ENCODE measurements at places on chromosomes 11 and 22. TPM values are rescaled to one million over a fixed set of nuclear protein-coding genes. Genes with fewer than 3 reads are reported as not detected.

Gene CEND1
- 0.61 TPM for total RNA-seq

Gene TMEM191C
- total RNA-seq: 2.4 TPM

Gene PKDREJ
- total RNA-seq: not detected

Gene DRAP1
- total RNA-seq: 219 TPM

Gene DGCR6
- total RNA-seq: 1.3 TPM

Gene SERHL2
- total RNA-seq: 2.3 TPM

Gene GRM5
- not detected for total RNA-seq

Gene C11orf42
- not detected for total RNA-seq

Gene BCR
- 31.9 TPM for total RNA-seq

Gene BLID
- total RNA-seq: not detected

Gene HYLS1
- total RNA-seq: 11.7 TPM

Gene SYT13
- total RNA-seq: not detected

Gene FUT4
- 7.0 TPM for total RNA-seq

Gene LRP4
- not detected for total RNA-seq

Gene LMO1
- total RNA-seq: not detected

Gene ZFTA
- total RNA-seq: 5.6 TPM

Gene BDNF
- not detected for total RNA-seq

Gene AMBRA1
- 34.0 TPM for total RNA-seq

Gene PEX16
- total RNA-seq: 50.0 TPM

Gene RAG1
- total RNA-seq: 0.08 TPM

Gene FAM181B
- not detected for total RNA-seq

Gene KCNJ4
- not detected for total RNA-seq

Gene ABCC8
- total RNA-seq: 1.5 TPM

Gene SCGB1C1
- total RNA-seq: not detected

Gene SLC29A2
- 10.0 TPM for total RNA-seq

Gene P2RX6
- 0.63 TPM for total RNA-seq

Gene NOX4
- total RNA-seq: not detected

Gene TEX54
- total RNA-seq: not detected

Gene AKIP1
- 27.2 TPM for total RNA-seq

Gene TMEM191B
- total RNA-seq: 0.94 TPM

Gene APOL4
- 8.5 TPM for total RNA-seq

Gene KCNE3
- not detected for total RNA-seq

Gene CST6
- not detected for total RNA-seq

Gene PHLDA2
- 2.6 TPM for total RNA-seq

Gene OR4A16
- not detected for total RNA-seq

Gene UBASH3B
- total RNA-seq: 66.6 TPM

Gene NRIP3
- total RNA-seq: 0.47 TPM

Gene MMP13
- total RNA-seq: not detected

Gene KRTAP5-9
- total RNA-seq: not detected

Gene CRYBA4
- total RNA-seq: not detected

Gene SLC22A6
- total RNA-seq: not detected

Gene SLC35F2
- 8.7 TPM for total RNA-seq

Gene SPDYC
- total RNA-seq: not detected

Gene TBX10
- total RNA-seq: not detected

Gene DNAJB7
- total RNA-seq: not detected

Gene PKP3
- total RNA-seq: not detected

Gene NLRP6
- total RNA-seq: 29.7 TPM

Gene MPEG1
- not detected for total RNA-seq

Gene RFPL3
- total RNA-seq: not detected

Gene SHANK3
- total RNA-seq: 0.05 TPM
